Activated naive CD4-positive, alpha-beta T cell treated with anti-CD3 and anti-CD28 coated beads, Interleukin-2, amount 10 ng/mL, durations not matched to agents 7 days and 5 days (primary cell): ENCODE measurements at places on chromosomes 4 and X.

DNA sequence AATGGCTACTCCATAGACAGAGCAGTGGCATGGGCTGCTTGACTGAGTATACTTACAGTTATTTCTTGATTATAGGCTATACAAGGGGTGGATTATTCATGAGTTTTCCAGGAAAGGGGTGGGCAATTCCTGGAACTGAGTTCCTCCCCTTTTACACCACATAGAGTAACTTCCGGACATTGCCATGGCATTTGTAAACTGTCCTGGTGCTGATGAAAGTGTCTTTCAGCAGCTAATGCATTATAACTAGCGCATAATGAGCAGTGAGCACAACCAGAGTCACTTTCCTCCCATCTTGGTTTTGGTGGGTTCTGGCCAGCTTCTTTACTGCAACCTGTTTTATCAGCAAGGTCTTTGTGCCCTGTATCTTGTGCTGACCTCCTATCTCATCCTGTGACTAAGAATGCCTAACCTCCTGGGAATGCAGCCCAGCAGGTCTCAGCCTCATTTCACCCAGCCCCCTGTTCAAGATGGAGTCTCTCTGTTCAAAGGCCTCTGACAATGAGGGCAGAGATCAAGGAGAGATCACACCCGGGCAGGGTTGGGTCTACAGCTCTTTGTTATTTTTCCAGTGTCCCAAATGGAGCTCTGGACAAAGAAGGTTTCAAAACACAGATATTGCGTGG lies 468.4 kb upstream of the PRKX start:
- no peak for DNase-seq

DNA sequence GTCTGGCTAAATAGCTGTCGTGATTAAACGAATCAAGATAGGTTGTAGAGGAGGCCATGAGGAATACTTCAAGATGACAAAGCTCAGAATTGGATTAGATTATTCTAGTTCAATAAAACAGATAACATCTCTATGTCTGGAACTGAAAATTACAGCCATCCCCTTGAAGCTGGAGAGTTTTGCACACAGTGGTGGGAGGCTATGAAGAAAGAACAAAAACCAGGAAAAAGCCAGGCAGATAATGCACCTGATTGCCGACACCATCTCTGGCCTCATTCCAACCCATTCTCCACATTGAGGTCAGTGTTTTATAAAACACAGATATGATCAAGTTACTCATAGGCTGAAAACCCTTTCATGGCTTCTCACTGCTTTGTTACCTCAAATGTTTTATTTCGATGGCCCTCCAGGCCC lies 188.3 kb downstream of the RASL11B start:
- DNase-seq: no peak

DNA sequence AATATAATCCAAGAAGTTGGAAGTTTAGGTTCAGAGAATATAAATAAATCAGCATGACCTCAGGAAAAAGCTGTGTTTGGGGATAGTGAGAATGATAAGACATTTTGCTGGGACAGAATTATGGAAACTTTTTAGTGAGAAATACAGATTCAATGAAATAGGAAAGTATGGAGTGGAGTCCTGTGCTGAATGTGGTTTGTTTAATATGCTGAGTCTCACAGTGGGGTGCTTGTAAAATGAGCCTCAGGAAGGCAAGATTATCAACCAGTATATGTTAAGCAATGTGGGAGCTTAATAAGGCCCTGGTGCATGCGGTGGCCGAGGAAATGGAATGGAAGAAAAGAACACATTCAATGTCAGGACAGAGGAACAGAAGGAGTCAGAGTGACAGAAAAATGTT lies 1554.7 kb upstream of the TENM3 start:
- DNase-seq: no peak

GRCh38 chrX:40402831-40403533 lies 177.8 kb upstream of the ATP6AP2 start:
- no peak for DNase-seq

GRCh38 chr4:52925531-52925968 lies 63.4 kb downstream of the RASL11B start:
- no peak for DNase-seq

GRCh38 chrX:82589410-82589809 lies 918.7 kb upstream of the POU3F4 start:
- DNase-seq: no peak

- DNase-seq: no peak
Measured at GRCh38 chr4:185235119-185235842, 25.9 kb downstream of the SNX25 start.

GRCh38 chr4:118918388-118918787 lies 29.7 kb downstream of the SYNPO2 start:
- DNase-seq: no peak

GRCh38 chrX:123013141-123013540 lies 170.9 kb upstream of the GRIA3 start:
- DNase-seq: no peak

DNA sequence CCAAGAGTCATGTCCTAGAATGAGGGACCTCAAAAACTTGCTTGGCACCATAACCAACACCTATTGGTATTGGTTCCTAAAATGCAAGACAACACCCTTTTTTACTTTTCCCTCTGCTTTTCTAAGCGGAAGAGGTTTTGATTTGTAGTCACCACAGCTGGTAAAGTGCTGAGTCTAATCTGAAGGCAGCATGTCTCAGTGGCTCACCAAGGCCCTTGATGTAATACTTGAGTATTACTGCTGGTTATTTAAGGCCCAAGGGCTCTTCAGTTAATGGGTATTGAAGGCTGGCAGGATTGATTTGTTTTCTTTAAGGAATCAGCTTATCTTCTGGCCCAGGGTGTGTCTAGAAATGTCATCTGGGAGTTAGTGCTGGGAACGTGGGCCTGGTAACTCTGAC lies 735.1 kb downstream of the GLUD2 start:
- DNase-seq: no peak

GRCh38 chr4:160825644-160826338 lies 1338.0 kb downstream of the FSTL5 start:
- no peak for DNase-seq

GRCh38 chr4:70996018-70996360 lies 2.5 kb downstream of the DCK start:
- peak; percentile 51 for DNase-seq

DNA sequence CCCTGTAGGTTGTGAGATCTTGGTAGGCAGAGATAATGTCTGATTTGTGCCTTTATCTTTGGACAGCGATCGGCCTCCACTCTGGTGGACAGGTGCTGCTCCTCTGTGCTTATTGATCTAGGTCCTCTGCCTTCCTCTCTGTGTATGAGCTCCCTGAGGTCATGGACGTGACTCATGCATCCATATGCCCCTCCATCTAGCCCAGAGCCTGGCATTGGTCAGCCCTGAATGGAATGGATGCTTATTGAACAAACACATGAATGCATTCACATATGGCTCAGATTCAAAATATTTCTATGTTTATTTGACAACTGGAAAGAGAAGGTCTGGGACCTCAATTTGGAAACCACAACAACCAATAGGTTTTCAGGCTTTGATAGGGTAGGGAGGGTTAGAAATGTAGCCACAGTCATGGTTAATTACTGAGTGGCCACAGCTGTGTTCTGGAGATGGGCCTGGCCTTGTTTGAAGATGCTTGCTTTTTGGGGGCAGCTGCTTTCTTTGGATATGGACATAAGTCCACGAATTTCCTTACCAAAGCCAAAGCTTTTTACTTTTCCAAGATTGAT lies 76.2 kb downstream of the SEL1L3 start:
- no peak for DNase-seq
